Osteoblast (primary cell): ENCODE measurements at places on chromosomes 3 and 15. TPM values are rescaled to one million over a fixed set of nuclear protein-coding genes. Genes with fewer than 3 reads are reported as not detected.
A peak's percentile ranks its signal among the peaks of the same experiment; 100 is the strongest.

GRCh38 chr3:71095511-71096291, 487.8 kb downstream of the FOXP1 start:
- DNase-seq, result no peak

- no peak for DNase-seq
Measured at GRCh38 chr3:284322-284721, 87.8 kb downstream of the CHL1 start.

DNA sequence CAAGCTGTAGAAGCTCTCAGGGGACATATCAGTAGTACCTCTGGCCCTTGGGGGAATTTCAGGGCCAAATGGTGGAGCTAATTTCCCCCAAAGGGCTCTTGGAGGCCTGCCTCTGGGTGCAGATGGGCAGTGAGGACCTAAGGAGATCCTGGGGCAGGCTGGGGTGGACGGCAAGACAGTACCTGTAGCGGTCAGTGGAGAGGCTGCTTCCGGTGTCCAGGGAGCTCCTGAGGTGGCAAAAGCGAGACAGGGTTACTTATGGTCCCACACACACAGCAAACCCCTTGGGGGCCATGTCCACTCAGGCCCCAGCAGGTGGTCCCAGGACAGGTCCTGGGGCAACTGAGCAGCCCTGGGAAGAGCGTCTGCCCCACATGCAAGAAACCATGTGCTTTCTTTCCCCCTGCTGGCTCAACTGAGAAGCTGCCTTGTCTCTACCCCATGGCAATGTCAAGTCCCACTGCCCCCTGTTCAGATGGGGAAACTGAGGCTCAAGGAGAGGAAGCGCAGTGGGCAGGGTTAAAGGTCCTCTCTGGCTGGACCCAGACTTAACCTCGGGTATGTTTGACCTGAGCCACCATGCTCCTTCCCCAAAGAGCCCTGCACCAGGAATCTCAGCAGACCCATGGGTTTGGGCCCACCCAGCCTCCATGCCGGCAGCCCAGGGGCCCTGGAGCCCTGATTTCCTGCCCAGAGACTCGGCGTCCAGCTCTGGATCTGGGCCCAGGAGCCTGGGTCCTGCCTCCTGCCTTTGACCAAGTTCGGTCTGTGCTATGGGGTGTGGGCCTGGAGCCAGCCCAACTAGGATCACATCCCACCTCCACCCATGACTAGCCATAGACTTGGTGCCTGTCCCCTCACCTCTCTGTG, 25.7 kb downstream of the IQSEC1 start:
- DNase-seq, result no peak

DNA sequence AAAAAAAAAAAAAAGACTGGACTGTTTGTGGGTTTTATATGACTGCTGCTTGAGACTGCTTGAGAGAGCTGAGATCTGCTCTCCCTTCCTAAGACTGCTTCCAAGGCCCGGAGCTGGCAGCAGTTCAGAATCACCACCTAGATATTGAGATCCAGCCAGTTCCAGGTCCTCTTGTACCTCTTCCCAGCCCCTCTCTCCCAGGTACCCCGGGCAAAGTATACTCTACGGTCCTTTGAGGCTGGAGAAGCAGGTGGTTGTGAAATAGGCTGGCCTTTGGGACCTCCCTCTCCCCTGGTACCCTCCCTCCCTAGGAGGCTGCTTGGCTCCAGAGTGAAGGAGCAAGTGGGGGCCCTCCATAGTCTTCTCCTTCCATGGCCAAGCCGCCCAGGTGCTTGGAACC, 12.6 kb upstream of the BAHD1 start:
- peak; percentile 50 for DNase-seq

GRCh38 chr3:102449341-102449740, 14.5 kb downstream of the ZPLD1 start:
- no peak for DNase-seq

- DNase-seq, result peak; percentile 85
Measured at GRCh38 chr3:41117398-41117870, 81.9 kb upstream of the CTNNB1 start.

- DNase-seq, result no peak
Measured at GRCh38 chr3:170179432-170179831, 2.1 kb downstream of the PHC3 start.

DNA sequence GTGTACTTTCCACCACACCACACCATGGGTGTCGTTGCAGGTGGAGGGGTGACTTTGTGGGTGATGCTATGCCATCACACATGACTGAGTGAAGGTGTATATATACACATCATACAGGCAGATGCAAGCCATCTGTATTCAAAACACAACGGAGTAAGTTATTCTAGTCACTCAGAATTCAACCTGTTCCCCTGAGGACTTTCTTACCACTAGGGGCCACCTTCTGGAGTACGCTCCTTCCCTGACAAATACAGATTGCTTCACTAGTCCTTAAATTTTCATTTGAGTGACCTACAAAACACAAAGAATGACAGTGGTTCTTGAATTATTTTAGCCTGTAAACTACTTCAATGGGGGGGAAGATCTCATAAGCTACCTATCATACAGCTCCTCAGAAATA, 52.8 kb upstream of the NTRK3 start:
- no peak for DNase-seq

DNA sequence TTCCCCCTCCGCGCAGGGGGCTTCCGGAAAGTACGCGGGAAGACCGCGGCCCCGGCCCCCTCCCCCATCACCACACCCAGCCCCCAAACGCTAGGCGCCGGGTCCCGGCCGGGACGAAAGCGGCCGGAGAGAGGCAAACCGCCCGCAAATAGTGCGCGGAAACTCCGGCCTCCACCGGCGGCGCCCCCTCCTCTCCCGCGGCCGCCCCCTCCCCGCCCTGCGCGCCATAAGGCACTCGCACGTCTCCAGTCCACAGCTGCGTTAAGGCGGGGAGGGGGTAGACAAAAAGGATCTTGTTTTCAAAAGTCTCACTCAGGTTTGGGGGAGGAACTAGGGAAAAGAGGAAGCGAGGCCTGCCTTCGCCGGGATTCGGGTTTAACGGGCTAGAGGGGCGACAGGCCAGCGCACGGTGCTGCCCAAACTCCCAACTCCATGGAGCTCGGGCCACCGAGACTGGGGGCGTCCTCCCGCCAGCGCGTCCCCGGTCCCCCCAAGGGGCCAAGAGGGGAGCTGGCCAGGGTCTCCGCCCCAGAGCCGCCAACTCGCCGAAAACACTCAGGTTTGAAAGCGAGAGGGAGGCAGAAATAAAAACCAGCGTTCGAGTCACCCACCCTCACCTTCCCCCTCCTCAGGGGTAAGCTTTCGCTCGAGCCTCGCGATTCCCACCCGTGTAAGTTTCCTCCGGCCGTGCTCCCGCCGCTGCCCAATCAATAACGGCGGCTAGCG, 1.8 kb downstream of the ANP32A start:
- peak; percentile 92 for DNase-seq

The SLITRK3 gene
- total RNA-seq, result not detected in 2 replicates

The P2RY1 gene
- under 0.01 and 0.36 TPM in 2 replicates for total RNA-seq

The KBTBD8 gene
- total RNA-seq, result 1.1 and 3.8 TPM in 2 replicates

The OR5K2 gene
- total RNA-seq, result not detected in 2 replicates

The GPR160 gene
- total RNA-seq, result 0.29 TPM in 1 of 2 replicates, not detected in the other
